ENCODE measurements at places on chromosomes 13 and 19.
A peak's percentile ranks its signal among the peaks of the same experiment; 100 is the strongest.

GRCh38 chr19:30014770-30015169, 72.7 kb downstream of the URI1 start:
- no peak for DNase-seq

- no peak for DNase-seq
Measured at GRCh38 chr13:59534806-59535205, 628.9 kb downstream of the DIAPH3 start.

- peak; percentile 83 for DNase-seq
Measured at GRCh38 chr13:27526516-27526915, 76.2 kb upstream of the MTIF3 start.

DNA sequence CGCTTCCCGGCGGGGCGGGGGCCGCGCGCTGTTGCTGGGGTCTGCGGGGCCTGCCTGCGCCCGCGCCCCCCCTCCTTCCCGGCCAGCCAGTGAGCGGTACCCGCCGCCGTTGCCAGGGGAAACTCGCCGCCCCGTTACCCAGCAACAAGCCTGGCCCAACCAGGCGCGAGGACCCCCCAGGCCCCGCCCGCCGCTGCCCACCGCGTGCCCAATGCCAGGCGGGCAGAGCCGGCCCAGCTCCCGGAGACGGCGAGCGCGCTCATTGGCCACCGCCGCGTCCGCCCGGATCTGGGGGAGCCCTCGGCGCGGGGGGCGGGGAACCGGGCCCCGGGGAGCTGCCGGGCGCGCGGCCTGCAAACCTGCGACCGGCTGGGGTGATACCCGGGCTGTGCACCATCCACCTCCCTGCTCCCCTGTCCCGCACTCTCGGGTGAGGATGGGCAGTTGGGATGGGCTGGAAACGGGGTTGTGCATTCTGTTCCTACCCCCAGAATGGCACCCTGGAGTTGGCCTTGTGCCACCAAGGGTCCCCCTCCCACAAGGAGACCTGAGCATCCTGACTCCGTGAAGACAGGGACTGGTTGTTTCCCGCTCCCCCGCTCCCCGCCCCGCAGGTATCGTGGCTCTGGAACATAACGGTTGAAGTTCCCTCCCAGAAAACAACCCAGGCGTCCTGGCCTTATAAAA, 8.8 kb upstream of the BBC3 start:
- DNase-seq = no peak

Measured in foreskin melanocyte (primary cell).